Stimulated activated CD4-positive, alpha-beta T cell treated with anti-CD3 and anti-CD28 coated beads, Interleukin-1b, Interleukin-23, amount 100 ng/mL, for 1 hour (primary cell): ENCODE measurements at places on chromosomes 11 and 22.

DNA sequence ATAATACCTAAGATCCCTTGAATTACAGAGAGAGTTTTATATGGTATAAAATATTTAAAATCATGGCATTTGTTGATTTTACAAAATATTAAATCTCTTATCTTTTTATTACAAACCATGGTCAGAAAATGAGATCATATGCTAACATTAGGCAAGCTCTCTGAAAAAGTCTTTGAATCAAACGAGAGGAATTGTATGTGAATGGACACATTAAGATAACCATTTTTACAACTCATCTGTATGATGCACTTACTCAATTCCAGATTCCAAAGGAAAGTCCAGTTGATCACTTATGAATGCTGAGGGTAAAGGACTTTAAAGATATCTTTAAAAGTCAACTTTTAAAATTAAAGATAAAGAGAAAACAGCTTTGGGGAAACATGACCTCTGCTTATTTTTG is 83.5 kb upstream of the LUZP2 start:
- no peak for DNase-seq

- no peak for DNase-seq
These were observed 73.5 kb downstream of the BRD1 start for GRCh38 chr22:49753961-49754695.

- no peak for DNase-seq
These were observed 13.5 kb downstream of the CDON start for GRCh38 chr11:126049159-126049558.

DNA sequence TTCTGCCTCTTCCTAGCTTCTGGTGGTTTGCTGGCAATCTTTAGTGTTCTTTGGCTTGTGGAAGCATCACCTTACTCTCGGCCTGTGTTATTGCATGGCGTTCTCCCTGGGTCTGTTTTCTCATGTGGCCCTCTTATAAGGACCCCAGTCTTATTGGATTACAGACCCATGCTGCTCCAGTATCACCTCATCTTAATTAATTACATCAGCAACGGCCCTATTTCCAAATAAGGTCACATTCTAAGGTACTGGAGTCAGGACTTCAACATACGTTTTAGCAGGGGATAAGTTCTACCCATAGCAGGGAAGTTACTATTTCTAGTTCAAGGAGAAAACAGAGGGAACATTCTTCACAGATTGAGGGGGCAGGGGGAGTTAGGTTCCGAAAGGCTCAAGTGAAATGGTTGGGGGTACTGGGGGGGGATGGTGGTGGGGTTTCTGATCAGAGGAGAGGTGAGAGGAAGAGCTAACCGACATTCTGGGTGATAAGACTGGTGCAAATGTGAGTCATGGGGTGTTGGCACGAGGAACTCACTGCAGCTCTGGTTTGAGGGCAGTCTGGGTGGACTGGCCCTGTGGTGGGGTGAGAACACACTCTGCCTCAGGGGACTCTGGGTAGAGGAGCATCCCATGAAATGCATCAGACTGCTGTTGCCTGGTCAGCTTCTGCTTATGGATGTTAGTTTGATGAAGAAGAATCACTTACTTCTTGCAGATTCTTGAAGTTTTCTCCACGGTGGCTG is 51.5 kb upstream of the ZBED5 start:
- no peak for DNase-seq

GRCh38 chr11:10494636-10495463 is 39.8 kb downstream of the AMPD3 start:
- no peak for DNase-seq

DNA sequence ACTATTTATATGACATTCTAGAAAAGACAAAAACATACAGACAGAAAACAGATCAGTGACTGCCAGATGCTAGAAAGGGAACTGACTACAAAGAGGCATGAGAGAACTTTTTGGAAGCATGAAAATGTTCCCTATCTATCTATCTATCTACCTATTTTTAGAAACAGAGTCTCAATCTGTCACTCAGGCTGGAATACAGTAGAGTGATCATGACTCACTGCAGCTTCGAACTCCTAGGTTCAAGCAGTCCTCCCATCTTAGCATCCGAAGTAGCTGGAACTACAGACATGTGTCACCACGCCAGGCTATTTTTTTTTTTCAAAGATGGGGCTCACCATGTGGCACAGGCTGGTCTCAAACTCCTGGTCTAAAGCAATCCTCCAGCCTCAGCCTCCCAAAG is 6.9 kb downstream of the SBF2 start:
- no peak for DNase-seq

DNA sequence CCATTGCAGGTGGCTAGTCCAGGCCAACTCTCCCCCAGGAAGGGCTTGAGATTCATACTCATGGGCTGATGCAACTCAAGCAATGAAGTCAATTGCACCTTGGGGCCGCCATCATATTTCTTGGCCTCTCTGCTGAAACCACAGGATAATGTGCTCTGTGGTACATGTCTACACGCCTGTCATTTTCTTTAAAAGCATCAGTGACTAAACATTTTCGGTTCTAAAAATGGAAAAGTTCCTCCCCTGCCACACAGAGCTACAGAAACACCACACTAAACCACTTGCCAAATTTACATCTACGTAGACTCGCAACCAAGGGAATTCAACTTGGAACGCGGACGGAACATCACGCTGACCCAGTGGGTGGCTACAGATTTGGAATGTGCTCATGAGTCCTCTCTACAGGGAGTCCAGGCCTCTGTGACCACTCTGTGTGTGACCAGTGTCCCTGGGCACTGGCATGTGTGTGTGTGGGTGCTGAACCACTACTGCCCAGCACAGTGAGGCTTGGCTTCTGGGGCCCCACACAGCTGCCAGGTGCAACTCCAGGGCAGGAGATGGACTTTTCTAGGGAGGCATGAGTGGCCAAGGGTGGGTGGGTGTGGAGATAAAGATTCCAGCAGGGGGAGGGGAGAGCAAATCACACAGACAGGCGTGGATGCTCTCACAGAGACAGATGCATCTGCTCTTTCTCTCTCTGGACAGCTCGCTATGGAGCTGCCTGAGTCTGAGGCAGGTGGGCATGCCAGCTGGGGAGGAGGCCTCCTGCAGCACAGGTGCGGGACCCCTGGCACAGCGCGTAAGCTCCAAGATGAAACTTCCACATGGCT is 261.9 kb downstream of the CTTN start:
- no peak for DNase-seq

DNA sequence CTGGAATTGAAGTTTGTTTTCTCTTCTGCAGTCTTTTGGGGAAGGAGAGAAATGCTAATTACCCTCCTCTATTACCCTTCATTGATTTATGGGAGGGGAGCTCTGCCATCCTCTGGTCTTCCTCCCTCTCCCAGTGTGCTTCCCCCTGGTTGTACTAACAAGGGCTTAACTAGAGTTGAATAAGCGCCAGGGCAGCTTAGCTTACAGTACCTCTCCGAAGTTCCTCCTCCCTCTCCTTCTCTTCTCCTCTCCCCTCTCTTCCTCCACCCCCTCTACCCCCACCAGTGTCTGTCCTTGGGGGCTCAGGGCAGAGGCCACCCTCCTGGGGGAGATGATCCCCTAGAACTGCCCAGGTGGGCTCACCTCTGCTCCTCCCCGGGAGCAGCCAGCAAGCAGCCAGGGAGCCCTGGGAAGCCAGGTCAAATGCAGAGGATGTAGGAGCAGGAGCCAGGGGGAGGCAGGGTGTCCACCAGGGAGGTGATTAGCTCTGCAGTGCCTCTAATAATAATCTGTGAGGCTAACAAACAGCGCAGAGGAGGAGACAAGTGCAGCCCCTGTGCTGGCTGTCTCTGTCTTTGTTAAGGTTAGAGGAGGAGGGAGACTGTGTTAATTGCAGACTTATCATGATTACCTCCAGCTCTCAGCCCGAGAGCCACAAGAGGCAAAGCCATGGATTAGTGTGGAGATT is 191.6 kb upstream of the CADM1 start:
- DNase-seq: no peak

DNA sequence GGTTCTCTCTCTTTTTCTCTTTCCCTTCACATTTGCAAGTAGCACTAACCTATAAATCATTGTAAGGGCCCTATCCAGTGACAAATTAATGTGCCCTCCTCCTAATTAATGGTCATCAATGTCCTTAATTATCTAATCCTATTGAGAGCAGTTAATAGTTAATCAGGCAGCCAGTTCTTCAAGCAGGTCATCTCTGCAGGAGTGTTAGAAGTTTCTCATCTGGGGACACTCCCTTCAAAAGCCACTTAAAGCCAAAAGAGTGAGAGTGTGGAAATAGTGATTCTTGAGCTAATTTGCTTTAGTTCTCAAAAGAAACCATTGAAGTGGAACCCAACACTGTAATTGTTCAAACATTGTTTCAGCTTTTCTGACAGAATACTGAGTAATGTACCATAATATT is 141.6 kb downstream of the ELP4 start:
- DNase-seq: no peak

GRCh38 chr11:1229471-1230120 is 6.7 kb downstream of the MUC5B start:
- DNase-seq: no peak
